ENCODE measurements at places on chromosomes 2 and 18.

DNA sequence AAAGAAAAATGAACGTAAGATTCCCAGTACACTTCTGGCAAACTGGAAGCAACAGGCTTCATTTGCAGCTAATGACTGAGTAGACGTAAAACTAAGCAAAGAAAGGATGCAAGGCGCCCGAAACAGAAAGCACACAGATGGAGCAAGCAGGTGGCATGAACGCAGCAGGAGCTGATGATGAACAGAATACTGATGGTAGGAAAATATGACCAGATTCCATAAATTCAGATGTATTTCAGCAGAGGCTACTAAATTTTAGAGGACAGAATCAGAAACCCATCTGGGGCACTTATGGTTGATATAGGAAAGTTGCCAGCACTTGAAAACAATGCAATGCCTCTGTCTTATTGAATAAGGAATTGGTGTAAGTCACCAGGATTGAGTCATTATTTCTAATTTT lies 658.7 kb upstream of the LINC00305 start:
- no peak for DNase-seq

GRCh38 chr2:9748577-9748976 lies 94.7 kb upstream of the TAF1B start:
- DNase-seq = no peak

- no peak for DNase-seq
These were observed 60.4 kb downstream of the COL4A4 start for GRCh38 chr2:227103583-227103982.

DNA sequence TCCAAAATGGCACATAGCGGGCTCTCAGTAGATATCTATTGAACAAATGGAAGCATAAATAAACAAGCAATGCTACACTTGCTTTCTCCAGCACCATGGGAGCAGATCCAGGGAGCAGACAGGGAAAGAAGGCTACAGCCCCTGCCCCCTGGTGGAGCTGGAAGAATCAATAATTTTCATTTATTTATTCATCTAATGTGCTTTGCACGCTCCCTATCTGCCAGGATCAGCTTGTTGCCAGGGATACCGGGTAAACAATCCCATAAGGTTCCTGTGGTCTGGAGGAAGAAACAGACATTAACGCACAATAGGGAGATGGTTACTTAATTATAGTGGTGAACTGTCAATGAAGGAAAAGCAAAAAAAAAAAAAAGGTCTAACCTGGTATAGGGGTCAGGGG lies 40.1 kb upstream of the CLASP1 start:
- DNase-seq = no peak

DNA sequence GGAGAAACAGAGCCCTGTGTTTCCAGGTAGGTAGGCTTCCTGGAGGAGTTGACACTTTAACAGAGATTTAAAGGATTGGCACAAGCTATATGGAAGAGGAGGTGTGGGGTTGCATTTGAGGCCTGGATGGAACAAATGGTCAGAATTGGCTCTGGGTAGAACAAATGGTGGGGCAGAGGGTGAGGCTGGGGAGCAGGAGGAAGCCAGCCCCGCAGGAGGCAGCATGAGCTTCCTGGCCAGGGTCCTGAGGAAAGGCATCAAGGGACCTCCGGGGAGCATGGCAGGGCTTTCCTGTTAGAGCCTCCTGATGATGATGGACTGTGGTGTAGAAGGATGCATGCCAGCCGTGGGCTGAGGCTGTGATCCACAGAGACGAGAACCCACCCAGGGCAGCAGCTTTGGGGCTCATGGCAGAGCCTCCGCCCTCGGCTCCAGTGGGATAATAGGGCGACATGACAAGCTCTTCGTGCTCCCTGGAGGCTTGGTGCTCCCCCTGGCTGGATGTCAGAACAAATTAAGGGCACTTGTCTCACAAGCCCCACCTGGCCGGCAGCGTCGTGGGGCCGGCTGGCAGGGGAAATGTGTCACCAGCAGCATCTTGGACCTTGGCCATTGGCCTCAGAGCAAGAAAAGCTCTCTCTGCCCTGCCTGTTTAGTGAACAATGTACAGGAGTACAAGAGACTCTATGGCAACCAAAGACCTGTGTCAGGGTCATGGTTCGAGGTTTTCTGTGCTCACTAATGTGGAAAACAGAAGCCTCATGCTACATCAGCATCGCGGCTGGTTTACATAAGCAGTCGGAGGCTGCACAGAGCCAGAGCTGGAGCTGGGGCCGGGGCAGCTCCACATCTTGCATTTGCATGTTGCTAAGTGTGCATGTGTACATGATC lies 153.5 kb downstream of the MYCN start:
- DNase-seq = no peak

GRCh38 chr2:227990937-227991336 lies 119.5 kb downstream of the DAW1 start:
- DNase-seq = no peak

All from stimulated activated naive CD4-positive, alpha-beta T cell (primary cell).